WTC11 (cell line): ENCODE measurements at places on chromosomes 4 and X.
A peak's percentile ranks its signal among the peaks of the same experiment; 100 is the strongest.

DNA sequence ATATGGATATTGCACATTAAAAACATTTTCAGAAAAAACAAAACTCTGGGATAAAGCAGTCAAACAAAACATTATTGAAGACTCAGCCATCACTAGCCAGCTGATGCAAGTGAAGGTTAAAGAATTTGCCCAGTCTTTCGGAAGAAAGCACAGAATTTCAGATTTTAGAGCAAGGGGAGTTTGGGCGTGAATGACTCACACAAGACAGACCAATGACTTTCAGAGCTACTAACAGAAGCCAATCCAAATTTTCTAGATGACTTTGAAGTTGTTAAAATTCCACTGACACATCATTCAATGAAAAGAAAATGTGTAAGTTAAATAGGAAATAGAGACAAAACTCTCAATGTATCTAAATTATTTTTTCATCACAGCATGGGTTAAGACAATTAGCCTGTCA lies 4.0 kb downstream of the MRFAP1L1 start:
- DNase-seq, result no peak

GRCh38 chrX:97787849-97788248 lies 904.1 kb downstream of the RPA4 start:
- no peak for DNase-seq

- DNase-seq, result peak; percentile 16
These were observed 81.2 kb upstream of the GPM6B start for GRCh38 chrX:13898083-13898482.

DNA sequence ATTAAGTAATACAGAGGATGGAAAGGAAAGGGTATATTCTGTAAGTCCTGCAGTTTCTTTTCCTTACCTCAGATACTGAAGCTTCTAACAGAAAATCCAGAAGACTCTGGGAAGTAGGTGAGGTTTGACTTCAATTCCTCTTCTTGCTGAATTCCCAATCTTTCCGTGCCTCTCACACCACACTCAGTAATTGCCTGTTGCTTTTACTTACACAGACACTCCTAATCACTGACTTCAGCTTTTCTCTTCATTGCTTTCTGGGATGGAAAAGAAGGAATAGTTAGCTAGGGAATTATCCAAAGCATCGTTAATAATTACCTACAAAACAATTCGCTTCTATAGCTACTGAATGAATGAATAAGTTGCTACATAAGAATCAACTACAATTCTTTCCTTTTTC lies 163.6 kb downstream of the FBXO8 start:
- no peak for DNase-seq

GRCh38 chrX:71178908-71179307 lies 34.3 kb downstream of the NLGN3 start:
- DNase-seq, result peak; percentile 46

DNA sequence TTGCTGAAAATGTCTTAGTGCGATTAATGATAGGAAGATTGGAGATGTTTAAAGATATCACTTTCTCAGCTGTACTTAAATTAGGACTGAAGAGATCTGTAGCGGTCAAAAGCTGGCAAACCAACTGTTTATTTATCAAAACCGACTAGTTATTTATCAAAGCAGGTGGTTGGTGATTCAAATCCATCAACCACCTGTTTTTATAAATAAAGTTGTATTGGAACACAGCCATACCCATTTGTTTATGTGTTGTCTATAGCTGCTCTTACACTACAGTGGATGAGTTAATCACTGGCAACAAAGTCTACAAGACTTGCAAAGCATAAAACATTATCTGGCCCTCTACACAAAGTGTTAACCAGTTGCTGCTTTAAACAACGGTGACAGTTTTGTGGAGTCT lies 76.8 kb downstream of the IL15 start:
- DNase-seq, result no peak

DNA sequence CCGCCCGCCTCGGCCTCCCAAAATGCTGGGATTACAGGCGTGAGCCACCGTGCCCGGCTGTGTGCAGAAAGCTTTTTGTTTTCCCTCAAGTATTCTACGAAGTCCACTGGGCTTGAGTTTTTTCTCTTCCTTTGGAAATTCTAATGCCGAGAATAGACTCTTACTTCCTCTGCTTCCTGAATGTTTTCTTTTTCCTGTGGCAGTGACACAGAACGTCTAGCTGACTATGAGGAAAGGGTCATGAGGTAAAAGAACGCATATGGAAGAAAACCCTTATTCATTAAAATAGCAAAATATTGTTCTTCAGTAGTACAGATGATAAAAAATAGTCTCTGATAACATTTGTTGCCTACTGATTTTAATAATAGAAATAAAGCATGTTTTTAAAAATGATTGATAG lies 4.9 kb upstream of the SLC25A4 start:
- DNase-seq, result no peak

DNA sequence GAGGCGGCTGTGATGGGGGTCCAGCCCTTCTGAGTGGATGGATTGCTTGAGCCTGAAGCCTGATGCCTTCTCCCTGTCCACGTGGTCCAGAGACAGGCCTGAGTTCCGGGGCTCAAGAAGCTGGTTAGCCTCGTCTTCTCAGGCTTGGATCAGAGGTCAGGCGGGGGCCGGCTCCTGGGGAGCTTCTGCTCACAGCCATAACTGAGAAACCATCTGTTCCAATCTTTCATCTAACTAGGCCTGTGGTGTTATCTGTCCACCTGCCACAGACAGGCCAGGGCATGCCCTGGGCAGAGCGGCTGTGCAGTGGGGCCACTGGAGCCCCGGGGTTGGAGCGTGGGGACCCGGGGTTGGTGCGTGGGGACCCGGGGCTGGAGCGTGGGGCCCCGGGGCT lies 63.1 kb downstream of the SORCS2 start:
- DNase-seq, result no peak

GRCh38 chr4:184104419-184105101 lies 113.1 kb downstream of the ENPP6 start:
- no peak for DNase-seq

DNA sequence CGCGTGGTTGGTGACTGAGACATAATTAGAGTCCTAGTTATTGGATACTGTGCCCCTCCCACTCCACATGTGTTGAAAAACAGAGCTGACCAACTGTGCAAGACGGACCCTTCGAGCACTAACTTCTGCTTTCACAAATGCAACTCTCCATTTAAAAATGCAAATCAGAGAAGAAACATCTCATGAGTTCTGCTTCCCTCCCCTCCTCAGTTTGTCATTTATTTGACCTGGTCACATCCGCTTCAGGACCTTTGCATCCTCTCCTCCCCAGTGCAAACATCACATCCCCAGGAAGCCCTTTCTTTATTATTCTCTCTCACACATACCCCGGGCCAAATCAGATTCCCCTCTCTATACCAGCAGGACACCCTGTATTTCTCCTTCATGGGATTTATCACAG lies 38.1 kb upstream of the NOCT start:
- no peak for DNase-seq

DNA sequence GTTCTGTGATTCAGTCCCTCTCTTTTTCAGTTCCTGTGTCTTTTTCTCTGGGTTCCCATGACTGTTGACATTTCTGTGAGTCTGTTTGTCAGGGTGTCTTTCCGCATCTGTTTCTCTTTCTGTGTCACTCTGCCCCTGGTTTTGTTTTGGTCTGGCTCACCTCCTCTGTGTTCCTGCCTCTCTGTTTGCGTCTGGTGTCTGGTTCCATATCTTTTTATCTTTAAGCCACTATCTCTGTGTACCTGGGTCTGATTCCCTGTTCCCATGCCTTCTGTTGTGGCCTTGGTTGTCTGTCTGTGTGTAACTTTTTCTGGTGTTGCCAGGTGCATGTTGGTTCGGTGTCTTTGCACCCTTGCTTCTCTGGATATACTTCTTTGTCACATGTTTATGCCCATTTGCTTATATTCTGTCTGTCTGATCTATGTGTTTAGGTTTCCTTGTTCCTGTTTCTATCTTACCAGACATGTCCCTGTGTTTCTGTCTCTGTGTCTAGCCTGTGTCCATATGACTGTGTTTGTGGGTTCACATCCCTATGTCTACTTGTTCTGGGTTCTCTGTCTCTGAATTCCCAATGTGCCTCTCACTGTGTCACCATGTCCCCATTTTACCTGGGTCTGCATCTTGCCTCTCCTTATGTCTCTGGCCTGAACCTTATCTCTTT lies 50.2 kb downstream of the ITIH6 start:
- no peak for DNase-seq

- DNase-seq, result no peak
These were observed 5.7 kb upstream of the SLC25A4 start for GRCh38 chr4:185137233-185137925.

DNA sequence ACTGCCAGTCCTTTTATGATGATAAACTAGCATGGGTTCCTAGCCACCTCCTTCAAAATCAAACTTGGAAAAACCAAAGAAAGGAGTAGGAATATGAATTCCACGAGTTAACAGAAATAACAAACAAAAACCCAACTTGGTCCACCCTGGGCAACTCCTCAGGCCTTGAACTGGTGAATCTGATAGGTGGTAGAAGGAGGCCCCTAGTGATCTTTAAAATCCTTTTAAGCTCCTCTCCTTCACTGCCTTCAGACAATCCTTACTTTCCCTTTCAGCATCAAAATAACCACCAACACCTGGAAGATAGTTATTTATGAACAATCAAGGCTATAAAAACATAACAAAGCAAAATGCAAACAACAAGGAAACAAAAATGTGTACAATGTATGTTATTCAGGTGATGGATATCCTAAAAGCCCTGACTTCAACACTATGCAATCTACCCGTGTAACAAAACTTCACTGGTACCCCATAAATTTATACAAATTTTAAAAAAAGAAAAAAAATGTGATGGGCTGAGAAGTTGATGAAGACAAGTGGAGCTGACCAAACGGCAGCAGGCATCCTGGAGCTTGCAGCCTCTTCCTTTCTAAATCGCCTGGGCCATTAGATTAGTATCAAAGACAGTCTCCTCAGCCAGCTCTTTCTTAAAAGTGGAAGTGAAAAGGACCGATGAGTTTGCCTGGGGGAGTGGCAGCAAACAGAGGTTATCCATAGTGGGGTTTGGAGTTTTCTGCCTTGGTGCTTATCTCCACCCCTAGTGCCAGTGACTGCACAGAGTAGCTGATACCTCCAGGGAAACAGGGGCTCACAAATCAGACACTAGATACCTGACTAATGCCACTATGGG lies 179.6 kb downstream of the TMA16 start:
- DNase-seq, result no peak

DNA sequence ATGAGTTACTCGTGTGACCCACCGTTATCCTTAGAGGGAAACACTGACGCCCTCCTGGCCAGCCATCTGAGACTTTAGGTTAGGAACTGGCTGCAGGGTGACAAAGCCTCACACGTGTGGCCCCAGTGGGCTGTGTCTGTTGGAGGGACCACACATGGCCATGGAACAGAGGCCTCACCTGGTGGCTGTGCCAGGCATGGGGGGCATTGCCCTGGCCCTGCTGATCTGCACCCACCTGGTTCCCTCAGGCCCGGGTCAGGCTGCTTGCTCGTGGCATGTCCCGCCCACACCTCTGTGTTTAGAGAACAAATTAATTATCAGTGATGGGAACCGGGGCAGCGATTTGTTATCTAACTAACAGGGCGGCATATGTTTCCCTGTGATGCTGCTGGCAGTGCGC lies 100.9 kb upstream of the PSAPL1 start:
- no peak for DNase-seq

GRCh38 chr4:142036795-142037583 lies 400.6 kb downstream of the IL15 start:
- DNase-seq, result no peak

DNA sequence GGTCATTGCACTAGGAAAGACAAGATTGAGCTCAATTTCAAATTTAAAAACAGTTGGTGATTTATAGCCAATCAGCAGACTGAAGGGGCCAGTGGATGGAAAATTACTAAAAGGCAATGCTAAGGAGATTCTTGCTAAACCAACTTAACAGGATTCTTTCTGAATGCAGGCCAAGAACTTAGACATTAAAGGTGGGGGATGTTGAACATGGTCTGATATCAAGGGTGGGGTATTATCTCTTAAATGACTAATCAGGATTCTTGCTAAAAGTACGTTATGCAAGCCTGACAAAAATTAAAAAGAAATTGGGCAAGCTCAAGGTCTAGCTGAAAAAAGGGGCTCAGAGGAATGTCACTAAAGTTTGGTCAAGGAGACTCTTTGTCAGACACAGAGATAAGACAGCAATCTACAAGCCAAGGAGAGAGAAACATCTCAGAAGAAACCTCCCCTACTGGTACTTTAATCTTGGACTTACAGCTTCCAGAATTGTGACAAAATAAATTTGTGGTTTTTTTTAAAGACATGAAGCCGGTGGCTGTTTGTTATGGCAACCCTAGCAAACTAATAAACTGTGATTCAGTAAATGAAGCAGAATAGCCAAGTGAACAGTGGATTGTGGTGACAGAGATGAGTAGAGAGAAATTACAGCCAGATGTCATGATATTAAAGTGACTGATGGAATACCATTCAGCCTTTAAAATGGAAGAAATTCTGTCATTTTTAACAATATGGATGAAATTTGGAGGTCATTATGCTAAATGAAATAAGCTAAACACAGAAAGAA lies 120.3 kb upstream of the KLHL4 start:
- DNase-seq, result no peak

- no peak for DNase-seq
These were observed 85.6 kb downstream of the MANBA start for GRCh38 chr4:102675141-102675540.

GRCh38 chrX:2828344-2828958 lies at the start of gene GYG2:
Gene GYG2, plus strand, starts transcription at chrX:2828930. Its CDS starts 1,259 bp downstream, at chrX:2830189.
- peak; percentile 67 for DNase-seq

- no peak for DNase-seq
These were observed 867.8 kb downstream of the CCSER1 start for GRCh38 chr4:90994851-90995574.

DNA sequence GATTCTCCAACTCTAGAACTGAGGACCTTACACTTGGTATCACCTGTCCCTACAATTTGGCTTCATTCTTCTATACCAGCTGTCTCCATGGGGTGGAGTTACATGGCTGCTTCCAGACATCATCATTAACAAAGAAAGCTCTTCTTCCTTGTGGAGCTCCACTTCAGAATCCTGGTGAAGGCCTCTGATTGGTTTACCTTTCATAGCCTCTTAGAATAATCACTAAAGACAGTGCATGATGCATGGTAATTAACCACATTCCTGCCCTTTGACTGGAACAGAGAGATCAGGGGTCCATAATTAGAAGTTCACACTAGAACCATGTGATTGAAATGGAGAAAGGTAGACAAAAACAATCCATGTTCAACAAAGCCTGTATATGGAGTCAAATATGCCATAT lies 112.6 kb upstream of the ZNF827 start:
- no peak for DNase-seq

DNA sequence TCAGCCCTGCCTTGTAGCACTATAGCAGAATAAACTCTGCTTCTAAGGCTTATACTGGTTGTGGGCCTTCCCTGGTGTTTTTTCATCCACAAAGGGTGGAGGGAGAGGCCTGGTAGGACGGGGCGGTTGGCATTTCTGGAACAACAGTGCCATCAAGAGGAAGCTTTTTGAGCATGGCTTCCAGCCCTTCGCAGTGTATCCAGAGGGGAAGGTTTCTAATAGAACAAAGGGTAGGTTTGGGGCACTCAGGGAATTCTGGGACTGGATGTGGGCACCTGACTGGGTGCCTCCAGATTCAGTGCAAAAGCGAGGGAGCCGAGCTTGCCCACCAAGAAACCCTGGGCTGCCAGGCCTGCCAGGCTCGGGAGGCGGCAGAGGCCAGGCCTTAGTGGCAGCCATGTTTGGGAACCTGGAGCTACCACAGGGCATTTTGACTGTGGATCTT lies 229.6 kb upstream of the AGTR2 start:
- peak; percentile 39 for DNase-seq
